ENCODE measurements at places on chromosomes 6 and 20.

DNA sequence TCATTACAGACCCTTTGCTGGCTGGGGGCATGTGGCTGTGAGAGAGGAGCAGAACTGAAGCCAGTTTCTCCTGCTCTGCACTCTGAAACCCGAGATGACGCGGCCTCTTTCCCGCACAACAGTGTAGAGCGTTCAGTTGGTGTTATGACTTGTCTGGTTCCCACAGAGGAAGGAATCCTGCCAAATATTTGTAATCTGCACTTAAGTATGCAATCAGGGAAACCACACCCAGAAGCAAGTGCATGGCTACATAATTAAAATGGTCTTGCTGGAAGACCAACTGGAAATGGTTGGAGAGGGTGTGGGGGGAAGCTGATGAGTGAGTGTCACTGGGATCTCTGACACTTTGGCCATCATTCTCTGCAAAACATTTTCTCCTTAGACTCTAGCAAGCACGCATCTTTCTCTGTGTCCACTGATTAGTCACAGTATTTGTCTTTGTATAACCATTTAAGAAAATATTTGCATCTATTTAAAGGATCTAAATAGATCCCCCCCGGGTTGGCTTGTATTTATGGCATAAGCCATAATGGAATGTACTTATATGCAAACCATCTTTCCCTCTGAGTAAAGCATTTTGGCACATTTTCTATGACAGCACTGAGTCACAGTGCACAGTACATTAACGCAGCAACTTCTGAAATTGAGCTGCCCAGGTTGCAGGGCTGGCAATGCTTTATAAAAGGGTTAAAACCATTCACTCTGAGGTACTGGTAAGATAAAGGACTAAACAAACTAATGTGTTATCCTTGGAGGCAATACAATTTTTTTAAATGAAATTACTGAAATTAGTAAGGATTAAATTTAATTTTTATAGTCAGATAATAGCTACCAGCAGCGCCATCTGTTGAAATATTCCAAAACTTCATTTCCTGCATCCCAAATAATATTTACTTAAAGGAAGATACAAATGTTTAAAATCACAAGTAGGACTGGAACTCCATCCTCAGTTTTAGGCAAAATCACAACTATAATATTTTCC lies 76.7 kb downstream of the FOXC1 start:
- DNase-seq, result no peak

DNA sequence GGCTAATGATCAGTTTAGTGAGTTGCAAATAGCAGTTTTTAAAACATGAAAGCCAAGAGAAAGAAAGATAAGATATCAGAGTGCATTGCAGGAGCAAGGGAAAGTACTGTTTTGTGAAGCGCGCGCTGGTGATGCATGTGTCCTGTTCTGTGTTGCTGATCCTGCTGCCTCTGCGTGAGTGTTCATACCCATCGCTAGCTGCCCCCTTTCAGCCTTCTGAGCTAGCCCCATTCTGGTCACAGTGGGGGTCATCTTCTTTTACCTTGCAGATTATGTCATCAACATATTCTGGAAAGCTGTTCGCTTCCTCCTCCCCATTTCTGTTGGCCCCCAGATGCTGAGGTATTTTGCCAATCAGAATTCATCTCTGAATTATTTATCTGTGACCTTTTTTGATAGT lies 1.9 kb downstream of the MRAP2 start:
- no peak for DNase-seq

GRCh38 chr6:168158980-168159349 lies 80.0 kb upstream of the FRMD1 start:
- no peak for DNase-seq

DNA sequence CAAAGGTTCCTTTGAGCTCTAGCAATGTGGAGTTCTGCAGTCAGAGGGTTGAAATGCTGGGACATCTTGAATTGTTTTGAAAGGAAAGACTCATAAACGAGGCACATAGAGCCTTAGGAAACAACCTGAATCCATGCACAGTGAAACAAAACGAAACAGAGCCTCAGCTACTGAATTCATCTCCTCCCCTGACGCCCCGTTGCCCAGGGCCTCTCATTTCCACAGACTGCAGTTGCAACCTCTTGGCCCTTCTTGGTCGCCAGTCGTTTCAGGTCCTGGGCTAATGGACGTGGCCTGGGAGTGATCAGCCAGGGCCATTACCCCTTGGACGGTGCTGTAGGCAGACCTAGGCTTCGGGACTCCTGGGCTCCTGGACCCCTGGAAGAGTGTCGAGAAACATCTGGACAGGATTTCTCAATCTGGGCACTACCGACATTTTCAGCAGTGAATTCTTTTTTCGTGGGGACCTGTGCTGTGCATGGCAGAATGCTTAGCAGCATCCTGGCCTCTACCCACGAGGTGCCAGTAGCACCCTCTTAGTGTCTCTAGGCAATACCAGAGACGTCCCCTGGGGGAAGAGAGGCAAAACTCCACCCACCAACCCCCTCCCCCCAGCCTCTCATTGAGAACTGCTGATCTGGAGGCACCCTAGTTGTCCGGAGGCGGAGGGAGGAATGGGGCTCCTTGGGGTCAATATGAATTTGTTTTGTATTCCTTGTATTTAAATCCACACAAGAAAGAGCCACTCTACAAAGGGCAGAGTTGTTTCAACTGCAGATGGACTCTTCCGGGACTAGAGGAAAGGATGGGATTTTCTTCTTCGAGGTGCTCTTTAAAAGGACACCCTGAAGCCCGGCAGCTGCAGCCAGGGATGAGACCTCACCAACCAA lies 50.2 kb downstream of the TMEM242 start:
- DNase-seq, result peak; percentile 46

GRCh38 chr20:5122873-5123260 lies 3.1 kb upstream of the PCNA start:
- DNase-seq, result no peak

- DNase-seq, result no peak
Measured at GRCh38 chr6:8506126-8506525, 70.8 kb upstream of the SLC35B3 start.

All from CD4-positive, alpha-beta T cell treated with Interleukin-1 beta for 1 hour (primary cell).